ENCODE measurements at places on chromosomes 6 and 20.
A peak's percentile ranks its signal among the peaks of the same experiment; 100 is the strongest.

DNA sequence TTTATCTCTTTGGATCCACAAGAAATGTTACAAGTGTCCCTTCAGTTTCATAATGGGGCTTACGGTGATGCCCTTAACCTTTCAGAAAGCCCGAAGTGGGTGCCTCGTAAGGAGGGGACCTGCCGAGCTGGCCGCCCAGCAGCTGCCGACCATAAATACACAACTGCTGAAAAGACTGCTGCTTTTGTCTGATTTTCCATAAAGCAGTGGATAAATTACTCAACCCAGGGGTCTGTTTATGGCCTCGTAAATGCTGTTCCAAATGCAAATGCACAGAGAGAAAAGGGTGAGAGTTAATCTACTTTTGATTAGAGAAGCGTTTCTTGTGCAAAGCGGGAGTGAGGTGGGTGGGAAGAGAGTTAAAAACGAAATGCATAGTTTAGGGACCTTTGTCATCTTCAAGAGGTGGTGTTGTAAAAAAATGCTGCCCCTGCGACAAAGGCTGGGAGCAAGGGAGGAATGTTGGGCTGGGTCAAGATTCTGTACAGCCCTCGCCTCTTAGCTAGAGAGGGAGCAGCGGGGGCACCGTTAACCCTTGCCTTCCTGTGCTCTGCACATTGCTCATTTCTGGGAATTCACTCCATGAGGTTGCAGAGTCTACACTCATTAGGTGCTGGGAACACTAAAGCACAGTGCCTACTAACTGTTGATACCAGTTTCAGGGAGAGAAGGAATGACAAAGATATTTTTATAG lies 112.0 kb upstream of the MTHFD1L start:
- DNase-seq: peak; percentile 6

DNA sequence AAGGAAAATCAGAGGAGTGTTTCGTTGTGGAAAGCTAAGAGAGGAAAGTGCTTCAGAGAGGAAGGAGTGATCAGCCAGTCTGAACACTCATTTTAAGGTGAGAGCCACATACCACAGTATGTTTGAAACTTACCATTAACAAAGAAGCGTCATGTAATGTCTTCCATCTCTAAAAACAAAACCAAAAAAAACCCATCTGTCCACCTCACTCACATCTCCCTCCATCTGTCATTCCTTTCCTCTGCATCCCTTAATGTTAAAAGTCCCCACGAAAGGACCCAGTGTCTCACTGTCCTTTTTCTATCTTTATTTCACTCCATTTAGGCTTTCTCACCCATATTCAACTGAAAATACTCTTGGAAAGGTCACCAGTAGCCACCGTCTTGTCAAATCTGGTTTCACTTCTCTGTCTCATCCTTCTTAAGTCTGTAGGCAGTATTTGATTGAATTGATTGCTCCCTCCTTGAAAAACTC lies 59.4 kb upstream of the GNRH2 start:
- DNase-seq: no peak

GRCh38 chr6:30646450-30647241 lies at the start of gene C6orf136:
TSS of gene C6orf136 (plus strand) at chr6:30647133. CDS start at chr6:30647232, 99 bp downstream.
- DNase-seq: peak; percentile 90

DNA sequence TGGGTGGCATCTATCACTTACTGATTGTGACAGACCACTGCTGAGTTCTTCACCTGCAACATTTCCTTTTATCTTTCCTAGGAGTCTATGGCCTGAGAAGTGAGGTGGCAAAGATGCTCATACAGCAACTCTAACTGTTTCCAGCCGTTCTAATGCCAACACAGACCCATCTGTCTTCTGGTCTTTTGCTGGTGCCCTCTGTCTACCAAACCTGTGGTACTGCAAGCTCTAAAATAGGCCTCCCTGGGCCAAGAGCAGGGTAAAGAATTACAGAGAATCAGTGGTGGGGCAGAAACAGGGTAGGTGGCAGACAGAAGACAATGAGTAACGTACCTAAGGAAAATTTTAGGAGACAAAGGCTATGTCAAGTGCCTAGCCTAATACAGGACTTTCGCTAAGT lies 611.0 kb upstream of the FLRT3 start:
- DNase-seq: no peak

DNA sequence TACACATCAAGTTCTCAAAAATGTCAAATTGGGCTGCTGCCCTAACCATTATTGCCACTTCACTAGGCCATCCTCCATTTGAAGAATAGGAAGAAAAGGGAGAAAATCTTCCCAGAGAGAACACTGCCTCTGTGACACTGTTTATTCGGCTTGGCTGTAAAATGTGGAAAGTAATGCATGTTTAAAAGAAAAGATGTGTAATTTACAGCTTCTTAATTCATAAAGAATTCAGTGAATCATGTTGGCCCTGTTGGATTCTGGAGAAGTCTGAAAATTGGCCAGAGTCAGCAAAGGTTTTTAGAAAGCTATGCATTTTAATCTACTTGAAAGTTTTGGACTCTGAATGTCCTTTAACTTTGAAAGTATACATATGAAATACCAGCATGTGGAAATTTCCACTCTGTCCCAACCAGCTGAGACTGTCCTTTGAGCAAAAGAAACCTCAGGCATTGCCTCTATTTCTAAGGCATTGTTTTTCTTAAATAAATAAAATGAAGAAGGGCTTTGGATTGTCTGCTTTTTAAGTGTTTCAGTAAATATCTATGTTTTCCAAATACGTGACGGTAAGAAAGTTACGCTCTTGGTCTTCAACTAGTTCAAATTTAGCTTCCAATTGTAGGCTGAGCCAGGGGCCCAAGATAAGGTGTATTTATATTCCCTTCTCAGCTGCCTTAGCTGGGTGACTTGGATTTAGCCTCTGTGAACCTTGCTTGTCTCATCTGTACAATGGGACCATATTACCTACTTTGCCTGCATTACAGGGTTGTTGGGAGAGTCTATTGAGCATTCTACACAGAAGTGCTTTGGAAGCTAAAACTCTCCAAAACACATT lies 222.2 kb downstream of the UST start:
- no peak for DNase-seq

DNA sequence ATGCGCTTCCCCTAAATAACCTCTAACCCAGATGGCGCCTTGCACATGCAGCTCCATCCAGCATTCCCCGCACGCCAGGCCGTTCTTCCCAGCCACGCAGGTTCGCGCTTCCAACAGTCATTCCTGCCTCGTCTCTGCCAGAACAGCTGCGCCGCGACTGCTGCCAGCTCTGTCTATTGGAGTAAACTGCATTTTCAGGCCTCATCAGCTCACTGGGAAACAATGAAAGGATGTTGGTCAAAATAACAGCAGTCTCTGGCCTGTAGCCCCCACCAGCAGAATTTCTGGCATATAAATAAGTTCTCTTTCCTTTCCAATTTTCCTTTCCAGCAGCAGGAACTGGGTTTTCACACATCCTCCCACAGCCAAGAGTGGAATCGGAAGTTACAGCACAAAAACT lies 14.6 kb downstream of the NRSN1 start:
- DNase-seq: no peak

DNA sequence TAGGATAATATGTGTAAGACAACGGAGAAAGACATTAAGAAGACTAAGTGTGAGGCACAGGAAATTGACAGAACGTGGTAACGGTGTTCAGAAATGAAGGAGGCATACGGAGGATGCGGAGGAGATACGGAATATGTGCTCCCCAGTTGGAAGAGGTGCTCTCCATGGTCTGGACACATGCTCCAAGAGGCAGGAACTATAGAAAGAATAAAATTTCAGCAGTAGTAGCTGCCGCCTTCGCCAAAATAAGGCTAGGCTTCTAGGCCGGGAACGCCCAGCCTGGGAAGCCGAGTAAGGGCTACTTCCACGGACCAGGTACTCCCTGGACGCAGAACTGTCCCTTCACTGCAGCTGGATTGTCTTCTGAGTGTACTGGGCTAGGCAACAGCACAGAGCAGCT lies 7.4 kb downstream of the MAFB start:
- DNase-seq: no peak

DNA sequence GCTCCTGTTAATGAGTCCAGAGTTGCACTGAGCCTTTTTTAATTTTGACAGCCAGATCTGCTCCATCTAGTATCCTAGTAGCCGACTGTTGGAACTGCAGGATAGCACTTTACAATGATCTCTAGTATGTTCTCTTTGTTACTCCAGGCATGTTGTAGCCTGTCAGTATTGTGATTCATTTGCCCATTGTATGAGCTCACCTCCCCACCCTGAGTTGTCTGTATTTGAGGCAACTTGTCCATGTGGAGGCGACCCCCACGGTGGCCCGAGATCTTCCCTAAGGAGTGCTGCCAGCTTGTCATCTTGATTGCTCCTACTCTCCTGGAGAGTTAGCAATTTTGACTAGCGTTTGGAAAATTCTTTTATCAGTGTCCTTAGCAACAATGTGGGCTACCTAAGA lies 67.2 kb downstream of the DHX35 start:
- no peak for DNase-seq

GRCh38 chr20:2093883-2094282 lies 7.7 kb upstream of the STK35 start:
- no peak for DNase-seq

DNA sequence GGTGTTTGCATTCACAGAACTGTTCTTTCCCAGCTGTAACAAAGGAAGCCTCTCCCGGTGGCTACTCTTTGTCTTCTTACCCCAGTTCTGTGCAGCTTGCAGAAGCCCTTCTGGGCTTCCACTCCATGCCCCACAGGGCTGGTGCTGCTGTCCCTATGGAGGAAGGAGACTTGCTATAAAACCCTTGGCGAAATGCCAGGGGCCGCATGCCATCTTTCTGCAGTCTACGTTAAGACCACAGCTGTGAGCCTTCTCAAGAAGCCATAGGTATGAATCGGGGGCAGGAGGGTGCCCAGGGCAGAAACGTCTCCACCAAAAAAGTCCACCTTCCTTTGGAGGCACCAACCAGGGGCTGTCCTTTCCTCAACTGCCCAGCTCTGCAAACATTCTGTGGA lies 60.7 kb downstream of the PRND start:
- DNase-seq: peak; percentile 13

GRCh38 chr20:61837200-61837599 lies 228.5 kb downstream of the TAF4 start:
- DNase-seq: no peak

GRCh38 chr20:36460648-36461599 lies 80.4 kb upstream of the MYL9 start:
- peak; percentile 85 for DNase-seq

DNA sequence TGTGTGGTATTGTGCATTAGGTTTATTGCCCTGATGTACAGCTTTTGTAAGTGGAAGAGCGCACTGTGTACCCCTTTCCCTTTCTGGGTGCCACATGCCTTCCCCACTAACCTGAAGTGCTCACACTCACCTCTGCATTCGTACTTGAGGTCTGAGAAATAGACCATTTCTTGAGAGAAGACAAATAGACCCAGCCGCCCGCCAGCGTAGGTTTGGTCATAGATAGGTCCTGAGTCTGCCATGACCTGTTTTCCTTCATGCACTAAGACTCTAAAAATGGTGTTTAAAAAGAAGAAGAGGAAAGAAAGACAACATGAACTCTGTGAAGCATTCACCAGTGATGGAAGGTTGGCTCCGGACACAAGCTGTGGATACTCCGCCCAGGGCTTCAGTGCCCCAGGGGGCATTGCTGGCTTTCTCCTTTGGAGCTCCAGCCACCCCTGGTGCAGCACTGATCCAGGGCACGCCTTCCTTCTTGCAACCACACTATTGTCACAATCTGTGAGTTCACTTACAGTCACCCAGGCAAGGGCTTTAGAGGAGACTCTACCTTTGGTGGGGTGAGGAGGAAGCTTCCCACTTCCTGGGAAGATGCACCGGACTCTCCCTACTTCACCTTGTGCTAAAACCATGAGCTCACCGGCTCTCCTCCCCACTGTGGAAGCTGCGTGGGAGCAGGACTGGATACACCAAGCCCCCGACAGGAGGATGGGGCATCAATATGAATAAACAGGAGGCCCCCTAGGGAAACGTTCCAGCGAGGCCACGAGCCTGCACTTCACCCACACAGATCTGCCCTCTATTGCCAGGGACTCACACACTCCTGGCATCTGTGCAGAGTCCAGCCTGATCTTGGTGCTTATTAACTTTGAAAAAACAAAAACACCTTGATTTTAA lies 33.3 kb downstream of the THBS2 start:
- DNase-seq: no peak

GRCh38 chr6:81451787-81452186 lies 300.7 kb downstream of the TENT5A start:
- no peak for DNase-seq

- DNase-seq: no peak
Measured at GRCh38 chr6:145865175-145865574, 50.6 kb upstream of the FBXO30 start.

GRCh38 chr20:21681234-21681921 lies 24.1 kb upstream of the PAX1 start:
- DNase-seq: peak; percentile 21

- no peak for DNase-seq
Measured at GRCh38 chr6:14436592-14437132, 319.1 kb downstream of the CD83 start.

GRCh38 chr20:51611625-51611890 lies 69.0 kb upstream of the NFATC2 start:
- no peak for DNase-seq

- DNase-seq: no peak
Measured at GRCh38 chr20:56439771-56440291, 27.8 kb downstream of the CASS4 start.

- DNase-seq: no peak
Measured at GRCh38 chr20:19530006-19530405, 228.1 kb upstream of the RIN2 start.

DNA sequence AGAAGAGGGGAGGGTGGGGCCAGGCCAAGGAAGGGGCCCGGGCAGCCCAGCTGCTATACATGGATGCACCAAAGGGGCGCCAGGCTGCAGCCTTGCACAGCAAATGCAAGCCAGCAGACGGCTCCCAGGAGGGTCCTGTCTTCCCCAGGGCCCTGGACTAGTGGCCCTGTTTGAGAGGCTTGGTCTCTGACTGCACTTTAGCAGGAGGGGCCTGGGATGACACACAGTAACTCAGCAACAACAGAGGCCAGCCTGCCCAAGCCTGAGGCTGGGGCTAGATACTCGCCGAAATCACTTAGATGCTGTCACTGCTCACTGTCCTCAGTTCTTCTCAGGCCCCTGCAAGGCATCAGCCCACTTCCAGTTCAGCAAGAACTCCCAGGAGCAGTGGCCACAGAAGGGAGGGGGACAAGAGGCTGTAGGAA lies 73.5 kb downstream of the TRAM2 start:
- DNase-seq: no peak

- DNase-seq: no peak
Measured at GRCh38 chr6:36715469-36715868, 17.8 kb downstream of the RAB44 start.

DNA sequence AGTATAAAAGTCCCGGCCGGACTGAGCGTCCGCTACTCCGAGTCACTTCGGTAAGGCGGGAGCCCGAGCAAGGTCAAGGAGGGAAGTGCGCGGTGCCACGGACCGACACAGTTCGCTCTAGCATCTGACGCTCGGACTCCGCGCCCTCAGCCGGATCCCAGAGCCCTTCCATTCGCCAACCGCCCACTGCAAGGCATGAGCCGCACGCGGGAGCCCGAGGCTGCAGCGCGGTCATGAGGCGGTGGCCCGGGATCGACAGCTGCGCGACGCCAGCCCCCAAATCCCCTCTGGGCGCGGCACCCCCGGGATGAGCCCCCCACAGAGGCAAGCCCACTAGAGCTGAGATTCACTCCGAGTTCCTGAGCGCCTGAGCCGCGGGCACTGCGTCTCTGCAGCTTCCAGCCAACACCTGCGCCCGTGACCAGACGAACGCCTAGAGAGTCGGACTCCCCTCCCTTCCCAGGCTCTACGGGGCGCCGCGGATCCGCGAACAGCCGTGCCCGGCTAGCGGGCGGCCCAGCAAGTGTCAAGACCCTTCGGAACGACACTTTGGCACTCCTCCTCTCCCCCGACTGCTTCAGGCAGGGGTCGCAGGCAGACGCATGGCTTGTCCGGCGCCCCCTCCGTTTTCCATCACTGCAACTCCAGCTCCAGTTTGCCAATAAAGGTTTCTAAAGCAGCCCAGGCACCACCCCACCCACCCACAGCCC lies 725 bp upstream of the ISM1 start:
- DNase-seq: no peak
